ENCODE measurements at places on chromosomes 5 and 9.

DNA sequence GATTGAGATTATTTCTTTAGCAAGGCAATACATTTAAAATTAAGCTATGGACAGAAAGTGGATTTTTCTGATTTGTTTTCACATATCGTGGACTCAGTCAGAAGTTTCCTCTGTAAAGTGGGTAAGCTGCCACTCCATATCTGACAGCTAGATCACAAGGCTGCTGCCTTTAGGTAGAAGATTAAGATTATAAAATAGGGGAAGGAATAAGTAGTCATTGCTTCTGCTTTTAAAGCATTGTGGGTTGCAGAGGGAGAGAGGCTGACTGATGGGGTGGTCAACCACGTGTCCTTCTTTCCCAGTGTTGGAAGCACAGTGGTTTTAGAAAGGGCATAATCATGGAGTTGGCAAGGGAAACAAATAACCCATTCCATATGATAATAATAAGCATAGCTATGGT, 74.3 kb upstream of the MOCS2 start:
- DNase-seq = no peak

DNA sequence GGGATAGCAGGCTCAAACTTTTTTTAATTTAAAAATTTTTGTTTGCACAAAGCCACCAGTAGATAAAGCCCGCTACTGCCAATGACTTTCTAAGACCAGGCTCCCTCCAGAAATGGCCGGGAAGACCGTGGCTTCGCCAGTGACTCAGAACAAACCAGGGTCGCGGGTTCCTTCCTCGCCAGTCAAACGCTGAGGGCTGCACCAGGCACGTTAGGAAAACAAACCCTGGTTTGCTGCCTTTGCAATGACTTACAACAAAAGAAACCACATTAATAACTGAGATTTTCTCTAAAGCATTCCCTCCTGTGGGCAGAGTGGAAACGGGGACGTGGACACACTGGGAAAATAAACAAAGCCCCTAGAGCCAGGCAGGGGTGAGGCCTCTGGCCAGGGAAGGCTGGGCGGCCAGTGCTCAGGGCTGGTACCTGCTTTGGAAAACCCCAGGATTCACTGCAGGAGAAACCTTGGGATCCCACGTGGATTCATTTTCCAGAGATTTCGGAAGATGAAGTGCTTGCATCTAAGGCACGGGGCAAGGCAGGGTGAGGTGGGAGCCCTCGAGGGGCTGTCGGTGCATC, 3.8 kb downstream of the PRRX2 start:
- DNase-seq = no peak

- DNase-seq = no peak
Measured at GRCh38 chr9:12698266-12698665, 5.1 kb downstream of the TYRP1 start.

DNA sequence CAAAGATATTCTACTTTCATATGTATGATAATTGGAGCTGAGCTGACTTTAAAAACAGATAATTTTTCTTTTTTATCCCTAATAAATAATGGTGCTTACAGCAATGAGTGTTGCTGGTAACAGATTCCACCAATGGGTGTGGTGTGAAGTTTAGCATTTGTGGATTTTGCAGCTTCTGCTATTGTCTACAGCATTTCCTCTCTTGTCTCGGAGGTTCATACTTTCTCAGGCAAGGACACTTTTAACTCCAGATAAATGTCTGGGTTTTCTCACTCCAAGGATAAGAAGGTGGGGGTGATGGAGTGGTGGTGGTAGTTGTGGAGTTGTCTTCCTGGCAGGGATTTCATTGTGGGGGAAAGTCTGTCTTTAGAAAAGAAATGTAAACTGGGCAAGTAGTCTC, 120.0 kb upstream of the CDKN2B start:
- no peak for DNase-seq

DNA sequence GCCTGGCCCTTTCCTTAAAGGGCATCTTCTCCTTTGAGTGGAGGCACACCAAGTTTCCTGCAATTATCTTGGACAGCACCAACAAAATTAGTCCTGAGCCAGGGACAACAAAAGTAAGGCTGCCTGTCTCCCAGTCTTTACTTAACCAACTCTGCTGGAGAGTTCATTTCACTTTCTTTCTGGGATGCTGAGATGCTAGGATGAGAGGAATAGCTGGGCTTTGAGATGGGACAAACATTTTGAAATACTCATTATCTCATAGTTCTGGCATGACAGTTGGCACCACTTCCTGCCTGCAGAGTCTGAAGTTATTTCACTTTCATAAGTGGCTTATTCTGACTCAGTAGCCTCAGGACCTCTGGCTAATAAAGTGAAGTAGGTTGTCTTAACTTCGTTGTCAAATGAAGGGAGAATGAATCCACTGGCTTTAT, 157.0 kb downstream of the C9orf152 start:
- DNase-seq = peak; percentile 42

DNA sequence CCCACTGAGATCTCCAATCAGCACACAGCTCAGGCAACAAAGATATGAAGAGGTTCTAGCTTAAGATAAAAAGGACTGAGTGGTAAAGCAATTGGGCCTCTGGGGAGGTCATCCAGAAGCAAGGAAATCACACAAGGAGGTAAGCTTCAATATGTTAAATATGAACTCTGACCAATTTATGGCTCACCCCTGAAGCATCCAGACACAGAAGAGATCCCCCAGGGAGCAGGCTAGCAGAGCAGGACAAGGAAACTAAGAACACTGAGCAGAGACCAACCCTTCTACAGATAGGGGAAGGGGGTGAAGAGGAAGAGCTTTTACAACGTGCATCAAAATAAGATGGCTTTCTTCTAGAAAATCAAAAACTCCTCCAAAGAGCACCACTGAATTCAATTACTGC, 616.2 kb downstream of the DNAH5 start:
- DNase-seq = no peak

DNA sequence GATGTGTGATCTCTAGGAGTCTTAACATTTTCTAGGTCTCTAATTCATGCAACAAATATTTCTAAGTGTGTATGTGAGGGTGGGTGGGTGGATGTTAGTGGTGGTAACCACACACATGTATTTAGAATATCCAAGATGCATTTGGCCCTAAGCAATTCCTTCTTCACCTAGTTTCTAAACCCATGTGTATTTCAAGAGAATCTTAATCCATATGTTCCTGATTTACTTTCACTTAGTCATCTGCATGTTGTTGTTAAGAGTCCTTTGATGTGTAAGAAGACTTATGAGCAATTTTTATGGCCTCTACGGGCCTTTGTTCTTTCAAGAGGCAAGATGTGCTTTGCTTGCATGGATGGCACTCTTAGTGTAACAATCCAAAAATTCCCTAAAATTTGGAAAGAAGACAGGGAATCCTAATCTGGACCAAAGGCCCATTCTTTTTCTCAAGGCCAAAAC, 282.6 kb downstream of the SPATA31D1 start:
- DNase-seq = no peak

- no peak for DNase-seq
Measured at GRCh38 chr5:147509710-147510651, at the start of gene DPYSL3. TSS of gene DPYSL3 (minus strand) at chr5:147510068. CDS start at chr5:147509858, 210 bp downstream.

DNA sequence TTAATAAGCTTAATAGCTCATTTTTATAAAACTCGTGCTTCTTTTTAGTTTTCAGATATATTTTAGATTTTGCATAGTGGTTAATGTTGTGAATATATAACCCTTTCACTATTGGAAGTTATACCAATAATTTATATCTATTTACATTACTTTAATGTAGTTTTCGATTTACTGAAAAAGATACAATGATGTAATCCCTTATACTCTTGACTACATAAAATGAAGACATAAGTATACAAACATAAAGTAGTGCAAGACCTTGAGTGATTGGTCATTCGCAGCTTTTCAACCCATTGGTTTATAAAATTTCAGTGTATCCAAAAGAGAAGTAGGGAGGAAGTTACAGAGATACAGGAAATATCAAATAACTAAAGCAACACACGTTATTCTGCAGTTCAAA, 84.3 kb upstream of the GRHPR start:
- DNase-seq = peak; percentile 20

- DNase-seq = no peak
Measured at GRCh38 chr5:95445995-95446394, 54.8 kb downstream of the FAM81B start.

- DNase-seq = no peak
Measured at GRCh38 chr5:112023766-112024165, 266.8 kb upstream of the NREP start.

GRCh38 chr5:142716963-142717362, 31.1 kb upstream of the FGF1 start:
- DNase-seq = no peak

GRCh38 chr5:111699324-111699723, 57.7 kb downstream of the NREP start:
- no peak for DNase-seq

DNA sequence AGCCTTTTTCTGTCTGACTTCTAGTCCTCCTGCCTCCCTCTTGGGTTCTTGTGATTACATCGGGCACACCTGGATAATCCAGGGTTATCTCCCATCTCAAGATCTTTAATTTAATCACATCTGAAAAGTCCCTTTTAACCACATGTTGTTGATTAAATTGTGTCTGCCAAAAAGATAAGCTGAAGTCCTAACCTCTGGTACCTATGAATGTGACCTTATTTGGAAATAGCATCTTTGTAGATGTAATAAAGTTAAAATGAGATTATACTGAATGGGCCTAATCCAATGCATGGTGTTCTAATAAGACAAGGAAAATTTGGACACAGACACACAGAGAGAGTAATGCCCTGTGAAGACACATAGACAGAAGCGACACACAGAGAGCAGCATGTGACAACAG, 232.4 kb downstream of the KCTD16 start:
- DNase-seq = no peak

- peak; percentile 91 for DNase-seq
Measured at GRCh38 chr5:10352430-10353240, 860 bp upstream of the MARCHF6 start.

DNA sequence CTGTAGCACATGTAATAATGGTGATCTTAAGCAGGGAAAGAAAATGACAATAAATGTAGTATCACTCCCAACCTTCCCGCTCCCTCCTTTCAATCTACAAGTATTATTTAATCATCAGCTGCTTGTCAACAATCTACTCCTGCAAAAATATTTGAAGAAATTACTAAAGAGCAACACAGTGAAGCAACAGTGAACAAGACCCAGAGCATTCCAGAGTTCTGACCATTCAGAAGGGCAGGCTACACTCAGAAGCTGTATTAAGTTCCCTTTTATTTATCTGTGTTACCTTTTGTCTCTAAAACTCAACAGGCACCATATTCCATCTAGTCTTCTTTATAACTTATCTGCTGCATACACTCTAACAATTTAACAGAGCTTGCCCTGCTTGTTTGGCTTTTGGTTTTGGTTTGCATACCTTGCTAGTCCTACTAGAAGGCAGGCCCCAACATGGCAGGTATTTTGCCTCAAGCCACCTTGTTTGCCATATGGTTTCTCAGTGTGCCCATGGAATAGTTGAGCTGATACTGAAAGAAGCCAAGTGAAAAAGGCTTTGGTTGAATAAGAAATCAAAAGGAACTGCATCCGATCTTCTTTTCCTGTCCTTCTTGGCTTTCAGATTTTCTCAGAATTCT, 253.9 kb downstream of the CEMIP2 start:
- no peak for DNase-seq

GRCh38 chr9:127450243-127450760, 904 bp downstream of the RPL12 start:
- no peak for DNase-seq

GRCh38 chr5:115501464-115502210, 42.9 kb downstream of the FEM1C start:
- no peak for DNase-seq

- no peak for DNase-seq
Measured at GRCh38 chr5:82436291-82436690, 158.1 kb upstream of the RPS23 start.

- DNase-seq = no peak
Measured at GRCh38 chr5:93790401-93790800, 49.0 kb upstream of the POU5F2 start.

- no peak for DNase-seq
Measured at GRCh38 chr9:95447660-95448420, 68.9 kb downstream of the PTCH1 start.

DNA sequence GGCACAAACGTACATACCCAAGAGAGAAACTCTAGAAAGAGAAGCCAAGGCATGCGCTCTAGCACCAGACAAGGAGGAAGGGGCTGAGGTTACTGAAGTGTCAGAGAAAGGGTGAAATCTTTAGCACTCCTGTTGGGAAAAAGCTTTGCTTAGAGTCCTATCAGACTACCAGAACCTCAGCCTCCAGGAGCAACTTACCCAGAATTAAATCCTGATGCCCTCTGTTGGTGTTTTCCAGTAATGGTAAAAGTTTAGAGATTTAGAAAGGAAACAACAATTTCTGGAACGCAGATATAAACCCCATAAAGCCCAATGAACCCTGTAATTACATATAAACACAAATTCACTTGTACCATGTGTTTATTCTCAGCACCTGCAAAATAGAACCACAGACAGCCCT, 33.2 kb upstream of the ASTN2 start:
- no peak for DNase-seq

DNA sequence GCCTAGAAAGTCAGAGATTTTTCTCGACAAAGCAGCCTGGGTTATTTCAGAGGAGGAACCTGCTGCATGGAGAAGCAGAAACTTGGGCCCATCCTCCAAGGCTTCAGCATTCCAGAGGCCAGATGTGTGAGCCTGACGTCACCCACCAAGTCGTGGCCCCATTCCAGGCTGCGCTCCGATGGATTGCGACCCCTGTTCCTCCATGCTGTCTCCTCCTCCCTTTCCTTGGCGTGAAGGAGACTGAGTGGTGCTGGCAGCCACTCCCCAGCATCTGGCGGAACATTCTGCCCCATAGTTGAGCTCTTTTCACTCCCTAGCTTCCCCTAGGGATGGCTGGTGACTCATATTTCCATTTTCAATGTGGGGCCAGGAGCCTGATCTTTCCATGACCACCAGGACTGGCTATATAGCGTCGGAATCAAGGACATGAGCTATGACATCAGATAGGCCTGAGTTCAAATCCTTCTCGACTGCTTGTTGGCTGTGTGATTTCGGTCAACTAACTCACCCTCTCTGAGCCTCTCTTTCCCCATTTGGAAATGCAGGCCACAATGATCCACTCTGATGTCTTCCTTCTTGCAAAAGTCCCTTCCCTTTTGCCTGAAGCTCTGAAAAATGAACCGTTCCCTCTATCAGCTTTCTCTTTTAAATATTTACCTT, 24.5 kb upstream of the DUSP1 start:
- DNase-seq = no peak

DNA sequence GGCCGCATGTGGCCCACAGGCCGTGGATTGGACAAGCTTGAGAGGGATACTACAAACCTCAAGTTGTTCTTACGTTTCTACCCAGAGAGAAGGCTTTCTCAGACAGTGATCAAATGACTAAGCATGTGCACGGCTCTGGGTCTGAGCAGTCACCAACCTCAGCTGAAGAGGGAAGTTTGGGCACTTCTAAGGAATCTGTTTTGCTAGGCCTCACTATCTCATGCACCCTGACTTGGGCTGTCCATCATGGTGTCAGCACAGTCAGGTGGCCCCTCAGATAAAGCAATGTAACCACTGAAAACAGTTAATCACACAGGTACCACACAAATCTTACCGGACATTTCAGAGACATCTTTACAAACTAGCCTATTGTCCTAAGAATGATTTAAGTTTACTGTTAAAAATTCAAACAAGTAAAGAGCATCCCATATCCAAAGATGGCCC, 24.6 kb downstream of the CSF2 start:
- DNase-seq = no peak
